Activated CD8-positive, alpha-beta memory T cell treated with anti-CD3 and anti-CD28 coated beads, Interleukin-2, amount 50 U/mL, for 4 hours (primary cell): ENCODE measurements at places on chromosomes 5 and 9.

DNA sequence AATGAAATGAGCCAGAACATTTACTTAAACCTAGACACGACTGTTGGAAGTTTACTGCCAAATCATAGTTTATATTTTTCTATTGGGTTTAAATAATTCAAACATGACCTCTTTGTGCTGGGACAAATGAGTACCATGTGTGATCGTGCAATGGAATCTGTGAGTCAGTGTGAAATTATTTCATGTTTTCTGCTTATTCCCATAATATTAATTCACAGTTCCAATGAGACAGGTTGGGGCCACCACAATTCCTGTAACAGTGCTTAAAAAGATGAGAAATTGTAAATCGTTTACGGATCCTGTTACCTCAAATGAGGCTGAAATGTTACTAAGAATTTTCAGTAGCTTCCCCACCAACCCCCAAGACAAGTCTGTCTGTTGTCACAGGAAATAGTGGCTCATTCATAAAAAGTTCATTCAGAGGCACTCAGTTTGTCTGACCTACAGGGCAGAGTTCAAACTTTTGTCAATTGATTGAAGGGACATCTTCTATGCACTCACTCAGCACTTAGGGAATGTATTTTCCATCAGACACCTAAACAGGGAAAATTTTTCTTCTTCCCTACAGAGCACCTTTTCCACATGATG is 563.9 kb upstream of the ADAMTS16 start:
- no peak for DNase-seq

DNA sequence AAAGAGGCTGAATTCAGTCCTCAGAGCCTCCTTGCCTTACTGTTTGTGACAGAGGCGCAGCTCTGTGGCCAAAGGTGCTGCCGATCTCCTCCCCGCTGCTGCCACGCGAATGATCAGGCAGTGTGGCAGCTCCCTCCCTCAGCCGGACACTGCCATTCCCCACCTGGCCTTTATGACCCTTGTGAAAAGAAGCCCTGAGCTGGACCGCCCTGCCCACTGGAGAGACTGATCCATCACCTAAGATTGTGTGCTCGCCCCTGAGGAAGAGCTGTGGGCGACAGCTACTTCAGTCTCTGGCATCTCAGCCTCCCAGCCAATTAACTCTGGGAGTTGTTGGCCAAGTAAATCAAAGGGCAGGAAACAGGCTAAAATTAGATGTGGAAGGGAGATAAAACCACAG is 90.9 kb downstream of the CARTPT start:
- DNase-seq: no peak

GRCh38 chr5:74446725-74447241 is 193.7 kb downstream of the ENC1 start:
- DNase-seq: no peak

DNA sequence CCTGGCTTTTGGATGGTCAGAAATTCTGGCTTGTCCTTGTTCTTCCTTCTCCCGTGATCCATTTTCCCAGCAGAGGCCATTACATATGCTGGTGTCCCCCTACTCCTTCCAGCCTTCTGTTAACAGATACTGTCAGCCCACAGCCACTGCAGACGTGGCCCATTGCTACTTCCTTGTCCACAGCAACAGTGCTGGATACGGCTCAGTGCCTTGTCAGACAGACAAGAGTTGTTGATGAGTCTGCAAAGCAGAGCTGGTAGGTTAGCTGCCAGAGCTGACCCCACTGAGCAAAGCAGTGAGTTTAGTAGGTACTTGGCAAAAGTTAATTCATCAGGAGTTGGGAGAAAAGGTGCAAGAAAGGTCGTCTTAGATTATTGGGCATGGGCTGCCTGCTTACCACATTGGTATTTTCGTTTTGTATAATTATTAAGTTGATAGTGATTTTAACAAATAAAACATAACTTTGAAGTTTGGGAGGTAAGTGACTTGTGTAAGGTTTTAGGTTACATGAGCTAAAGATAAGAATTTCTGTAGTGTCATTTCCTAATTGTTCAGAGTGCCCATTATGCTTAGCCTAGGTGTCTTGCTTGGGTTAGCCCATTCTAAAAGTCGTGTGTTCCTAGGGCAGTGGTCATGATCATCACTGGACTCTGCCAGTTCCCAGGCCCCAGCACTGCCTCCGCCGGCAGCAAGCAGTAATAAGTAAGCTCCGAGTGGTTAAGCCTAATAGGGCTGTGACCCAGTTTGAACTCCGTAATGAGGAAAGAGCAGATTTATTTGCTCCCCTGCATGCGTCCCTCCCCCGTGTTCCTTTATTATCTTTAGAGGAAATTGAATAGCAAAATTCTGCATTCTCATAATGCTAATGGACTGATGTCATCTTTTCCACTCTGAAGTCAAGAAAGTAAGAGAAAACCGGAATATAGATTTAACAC is 292.0 kb downstream of the FANCC start:
- no peak for DNase-seq

DNA sequence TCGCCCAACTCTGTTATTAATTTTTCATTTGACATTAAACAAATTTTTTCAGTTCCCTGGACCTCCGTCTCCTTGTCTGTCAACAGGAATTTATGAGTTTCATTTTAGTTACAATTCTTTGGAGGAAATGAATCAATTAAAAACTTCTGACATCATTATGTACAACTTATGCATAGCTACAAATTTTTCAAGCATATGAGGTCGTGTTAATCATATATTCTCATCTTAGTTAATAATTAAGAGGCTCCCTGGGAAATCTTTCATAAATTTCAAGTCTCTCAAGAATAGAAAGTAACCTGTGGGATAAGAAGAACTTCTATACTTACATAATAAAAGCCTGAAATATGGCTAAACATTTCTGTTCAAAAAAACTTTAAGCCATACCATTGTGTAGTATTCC is 3.4 kb downstream of the UGT3A1 start:
- no peak for DNase-seq

- DNase-seq: no peak
These were observed 22.1 kb upstream of the SLC25A51 start for GRCh38 chr9:37925786-37926736.

DNA sequence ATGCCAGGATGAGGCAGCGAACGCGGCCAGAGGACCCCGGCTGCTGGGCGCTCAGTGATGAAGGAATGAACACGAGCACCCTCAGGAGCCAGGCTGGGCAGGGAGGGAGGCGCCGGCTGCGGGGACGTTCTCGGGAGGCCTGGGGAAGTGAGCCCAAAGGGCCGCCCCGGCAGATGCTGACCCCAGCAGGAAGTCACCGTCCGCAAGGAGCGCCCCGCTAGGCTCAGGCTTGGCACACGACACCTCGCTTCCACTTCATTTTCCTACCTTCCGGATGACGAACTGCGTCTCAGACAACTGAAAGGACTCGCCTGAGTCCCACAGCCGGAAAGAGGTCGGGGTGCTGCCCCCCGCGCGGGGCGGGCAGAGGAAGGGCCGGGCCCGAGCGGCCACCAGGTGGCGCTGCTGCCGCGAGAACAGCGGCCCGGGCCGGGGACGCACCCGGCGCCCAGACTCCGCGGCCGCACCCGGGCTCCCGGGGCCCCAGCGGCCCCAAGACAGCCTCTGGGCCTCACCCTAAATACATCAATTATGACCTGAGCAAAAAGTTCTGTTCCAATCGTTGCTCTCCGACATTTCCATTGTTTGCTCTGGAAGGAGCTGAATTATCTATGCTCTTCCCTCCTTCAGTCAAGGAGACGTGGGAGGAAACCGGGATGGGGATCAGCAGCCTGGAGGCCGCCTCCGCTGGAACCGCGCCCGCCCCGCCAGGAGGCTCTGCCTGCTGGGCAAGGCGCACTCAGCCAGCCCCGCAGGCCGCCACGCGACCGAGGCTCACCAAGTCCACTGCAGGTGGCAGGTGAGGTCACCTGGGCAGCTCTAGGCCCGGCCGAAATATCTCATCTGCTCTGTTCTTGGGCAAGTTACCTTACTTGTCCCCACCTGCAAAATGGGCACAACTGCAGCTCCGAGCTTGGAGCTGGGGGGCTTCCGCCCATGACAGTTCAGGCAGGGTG is 107.0 kb downstream of the ZNF354C start:
- peak; percentile 74 for DNase-seq

GRCh38 chr9:76153902-76154629 is 240.2 kb downstream of the RFK start:
- no peak for DNase-seq

DNA sequence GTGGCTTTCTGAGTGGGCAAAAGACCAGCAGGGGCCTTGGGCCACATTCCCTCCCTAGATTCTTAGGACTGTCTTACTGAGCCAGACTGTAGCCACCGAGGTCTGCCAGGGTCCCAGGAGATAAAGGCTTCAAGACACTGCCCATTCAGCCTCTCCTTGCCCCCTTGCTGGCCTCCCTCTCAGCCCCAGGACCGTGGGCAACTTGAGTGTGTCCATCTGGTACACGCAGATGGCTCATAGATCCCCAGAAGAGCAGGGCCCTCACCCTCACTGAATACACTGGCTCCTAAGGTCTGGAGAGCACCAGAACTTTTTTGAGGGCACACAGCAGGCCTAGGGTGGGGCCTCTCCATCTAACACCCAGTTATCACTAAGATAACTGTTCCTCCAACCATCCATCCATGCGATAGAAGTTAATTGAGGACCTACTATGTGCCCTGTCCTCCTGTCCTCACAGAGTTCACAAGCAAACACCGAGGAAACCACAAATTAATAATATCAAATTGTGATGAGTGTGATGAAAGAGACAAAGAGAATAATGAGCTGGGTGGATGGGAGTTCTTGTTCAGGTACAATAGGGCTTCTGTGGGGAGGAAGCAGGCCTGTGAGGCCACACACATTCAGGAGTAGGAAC is 4.9 kb upstream of the PDGFRB start:
- no peak for DNase-seq

GRCh38 chr5:25006237-25006636 is 361.5 kb upstream of the CDH10 start:
- no peak for DNase-seq

- DNase-seq: no peak
These were observed 135.1 kb downstream of the CSNK1G3 start for GRCh38 chr5:123647066-123647465.

GRCh38 chr5:23677996-23678395 is 170.6 kb downstream of the PRDM9 start:
- DNase-seq: no peak

- no peak for DNase-seq
These were observed 115.5 kb upstream of the IL7R start for GRCh38 chr5:35741126-35741716.

DNA sequence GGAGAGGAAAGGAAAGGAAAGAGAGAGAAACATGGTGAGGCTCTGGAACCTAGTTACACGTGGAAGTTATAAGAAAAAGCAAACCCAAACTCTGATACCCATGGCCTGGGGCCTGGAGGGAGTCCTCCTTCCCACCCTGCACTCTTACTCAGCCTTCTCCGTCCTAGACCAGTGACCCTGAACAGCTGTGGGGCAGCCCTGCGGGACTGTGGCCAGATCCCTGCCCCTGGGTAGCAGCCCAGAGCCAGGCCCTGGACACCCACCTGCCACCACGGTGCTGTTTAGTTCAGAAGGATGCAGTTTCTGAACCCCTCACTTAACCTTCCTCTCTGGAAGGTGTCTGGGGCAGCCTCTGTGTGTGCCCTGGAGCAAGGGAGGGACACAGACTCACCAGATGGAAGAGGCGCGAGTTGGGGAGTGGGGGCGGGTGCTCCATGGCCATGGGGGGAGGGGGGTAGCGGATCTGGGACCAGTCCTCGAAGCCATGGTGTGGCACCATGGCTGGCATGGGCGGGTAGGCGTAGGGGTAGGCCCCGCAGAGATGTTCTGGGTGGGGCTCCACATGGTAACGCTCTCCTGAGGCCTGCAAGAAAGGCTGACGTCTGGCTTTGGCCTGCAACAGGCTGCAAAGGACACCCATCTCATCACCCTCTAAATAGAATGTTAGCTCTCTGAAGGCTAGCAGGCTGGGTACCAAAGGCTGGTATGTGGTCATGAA is 13.0 kb downstream of the GPX3 start:
- DNase-seq: no peak

- no peak for DNase-seq
These were observed 42.5 kb downstream of the MFAP3 start for GRCh38 chr5:154081246-154081645.

GRCh38 chr5:104347119-104347708 is 784.6 kb upstream of the NUDT12 start:
- no peak for DNase-seq

GRCh38 chr9:35079041-35079425 is 709 bp downstream of the FANCG start:
- no peak for DNase-seq

- DNase-seq: no peak
These were observed 470.2 kb upstream of the CHD1 start for GRCh38 chr5:99398976-99399375.

- DNase-seq: no peak
These were observed 234.0 kb downstream of the CACNA1B start for GRCh38 chr9:138111607-138112006.

DNA sequence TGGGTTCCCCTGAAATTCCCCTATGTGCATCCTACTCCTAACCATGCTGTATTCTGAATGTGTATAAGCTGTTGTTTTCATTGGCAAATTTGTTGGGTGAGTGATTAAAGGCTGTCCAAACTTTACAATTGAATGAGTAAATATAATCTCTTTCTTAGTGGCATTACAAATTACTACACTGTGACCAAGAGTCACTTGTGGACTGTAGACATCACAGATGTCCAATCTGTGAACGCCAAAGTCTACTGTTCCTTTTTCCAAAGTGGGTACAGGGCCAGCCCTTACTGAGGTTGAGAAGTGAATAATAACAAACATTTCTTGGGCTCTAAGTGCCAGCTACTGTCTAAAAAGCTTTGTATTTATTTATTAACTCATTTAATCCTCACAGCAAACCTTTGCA is 29.7 kb downstream of the MTMR12 start:
- no peak for DNase-seq

GRCh38 chr5:65708145-65708544 is 13.8 kb downstream of the SGTB start:
- no peak for DNase-seq

GRCh38 chr9:98285446-98285845 is 30.0 kb upstream of the TBC1D2 start:
- DNase-seq: no peak

GRCh38 chr5:33921002-33921401 is 15.2 kb upstream of the RXFP3 start:
- no peak for DNase-seq

GRCh38 chr5:176822793-176823481 is 12.6 kb downstream of the UNC5A start:
- no peak for DNase-seq

DNA sequence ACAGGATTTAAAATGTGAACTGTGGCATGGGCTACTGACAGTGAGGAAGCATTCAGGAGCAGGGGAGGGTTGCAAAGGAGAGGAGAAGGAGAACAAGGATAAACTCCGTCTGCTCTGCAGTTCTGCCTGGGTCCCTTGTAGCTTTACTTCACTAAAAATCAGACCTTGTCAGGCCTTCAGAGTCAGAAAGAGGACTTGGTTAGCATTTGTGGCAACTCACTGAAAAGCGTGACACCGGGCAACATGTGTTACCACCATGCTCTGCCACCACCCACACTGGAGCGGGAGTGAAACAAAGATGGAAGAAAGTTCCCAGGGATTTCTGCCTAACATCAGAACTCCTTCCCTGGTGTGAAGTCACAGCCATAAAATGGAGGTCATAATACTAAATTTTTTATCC is 19.3 kb downstream of the FYB1 start:
- DNase-seq: peak; percentile 47
